SJSA1 (cell line): ENCODE measurements at places on chromosomes 12 and 14. TPM values are rescaled to one million over a fixed set of nuclear protein-coding genes. Genes with fewer than 3 reads are reported as not detected.

OR4K15 gene
- not detected in 2 replicates for total RNA-seq

SLC6A12 gene
- not detected in 2 replicates for total RNA-seq

- H3K36me3 ChIP-seq = no peaks in the 10 kb centered on the region
- no peak overlapping the region for H3K27ac ChIP-seq
- no peaks in the 10 kb centered on the region for H3K27me3 ChIP-seq
- no peaks in the 10 kb centered on the region for H3K4me1 ChIP-seq
- no peak for DNase-seq
These were observed 16.2 kb downstream of the IRF2BPL start for GRCh38 chr14:77012193-77012765.

DNA sequence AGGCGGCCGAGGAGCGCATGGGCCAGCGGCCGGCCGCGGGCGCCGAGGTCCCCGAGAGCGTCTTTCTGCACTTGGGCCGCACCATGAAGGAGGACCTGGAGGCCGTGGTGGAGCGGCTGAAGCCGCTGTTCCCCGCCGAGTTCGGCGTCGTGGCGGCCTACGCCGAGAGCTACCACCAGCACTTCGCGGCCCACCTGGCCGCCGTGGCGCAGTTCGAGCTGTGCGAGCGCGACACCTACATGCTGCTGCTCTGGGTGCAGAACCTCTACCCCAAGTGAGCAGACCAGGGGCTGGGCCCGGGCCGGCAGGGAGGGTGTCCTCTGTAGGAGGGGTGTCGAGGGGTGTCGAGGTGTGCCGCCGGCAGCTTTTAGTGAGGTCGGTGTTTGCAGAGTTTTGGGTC, 4.1 kb downstream of the TNFAIP2 start:
- no peaks in the 10 kb centered on the region for H3K27me3 ChIP-seq
- H3K27ac ChIP-seq = no peak overlapping the region
- H3K4me3 ChIP-seq = no peak overlapping the region
- peaks cover 36% of the 10 kb centered on the region for H3K36me3 ChIP-seq
- H3K4me1 ChIP-seq = peaks cover 68% of the 10 kb centered on the region

GRCh38 chr12:100170313-100170858, 27.7 kb upstream of the BLTP3B start:
- H3K4me3 ChIP-seq = no peak overlapping the region
- H3K27me3 ChIP-seq = no peaks in the 10 kb centered on the region
- no peaks in the 10 kb centered on the region for H3K4me1 ChIP-seq
- DNase-seq = no peak

DNA sequence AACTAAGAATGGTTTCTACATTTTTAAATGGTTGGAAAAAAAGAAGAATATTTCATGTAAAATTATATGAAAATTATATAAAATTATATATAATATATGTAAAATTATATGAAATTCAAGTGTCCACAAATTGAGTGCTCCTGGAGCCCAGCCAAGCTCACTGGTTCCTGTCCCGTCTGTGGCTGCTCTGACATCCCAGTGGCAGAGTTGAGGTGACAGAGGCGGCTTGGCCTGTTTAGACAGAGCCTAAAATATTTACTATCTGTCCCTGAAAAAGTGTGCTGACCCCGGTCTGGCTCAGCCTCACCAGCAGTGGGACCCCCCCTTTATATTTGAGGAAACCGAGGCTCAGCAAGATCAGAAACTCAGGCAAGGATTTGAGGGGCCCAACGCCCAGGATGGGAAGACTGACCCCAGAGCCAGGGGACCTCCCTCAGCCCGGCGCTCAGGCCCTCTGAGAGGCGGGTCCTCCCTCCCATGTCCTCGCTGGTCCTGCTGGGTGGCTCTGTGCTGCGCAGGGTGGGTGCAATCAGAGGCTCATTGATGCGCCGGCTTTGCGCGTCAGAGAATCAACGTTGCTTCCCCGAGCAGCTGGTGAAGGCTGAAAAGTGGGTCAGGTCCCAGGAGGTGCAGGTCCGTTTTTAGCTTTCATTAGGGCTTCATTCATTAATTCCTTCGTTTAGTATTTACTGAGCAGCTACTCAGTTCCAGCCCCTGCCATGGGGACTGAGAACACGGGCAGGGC, 21.5 kb upstream of the BEGAIN start:
- no peak overlapping the region for H3K4me3 ChIP-seq
- no peaks in the 10 kb centered on the region; the same call in 1 of the 2 replicates for H3K27me3 ChIP-seq
- H3K4me1 ChIP-seq = no peaks in the 10 kb centered on the region
- no peaks in the 10 kb centered on the region for H3K36me3 ChIP-seq
